ENCODE measurements at places on chromosomes 2 and 18.

DNA sequence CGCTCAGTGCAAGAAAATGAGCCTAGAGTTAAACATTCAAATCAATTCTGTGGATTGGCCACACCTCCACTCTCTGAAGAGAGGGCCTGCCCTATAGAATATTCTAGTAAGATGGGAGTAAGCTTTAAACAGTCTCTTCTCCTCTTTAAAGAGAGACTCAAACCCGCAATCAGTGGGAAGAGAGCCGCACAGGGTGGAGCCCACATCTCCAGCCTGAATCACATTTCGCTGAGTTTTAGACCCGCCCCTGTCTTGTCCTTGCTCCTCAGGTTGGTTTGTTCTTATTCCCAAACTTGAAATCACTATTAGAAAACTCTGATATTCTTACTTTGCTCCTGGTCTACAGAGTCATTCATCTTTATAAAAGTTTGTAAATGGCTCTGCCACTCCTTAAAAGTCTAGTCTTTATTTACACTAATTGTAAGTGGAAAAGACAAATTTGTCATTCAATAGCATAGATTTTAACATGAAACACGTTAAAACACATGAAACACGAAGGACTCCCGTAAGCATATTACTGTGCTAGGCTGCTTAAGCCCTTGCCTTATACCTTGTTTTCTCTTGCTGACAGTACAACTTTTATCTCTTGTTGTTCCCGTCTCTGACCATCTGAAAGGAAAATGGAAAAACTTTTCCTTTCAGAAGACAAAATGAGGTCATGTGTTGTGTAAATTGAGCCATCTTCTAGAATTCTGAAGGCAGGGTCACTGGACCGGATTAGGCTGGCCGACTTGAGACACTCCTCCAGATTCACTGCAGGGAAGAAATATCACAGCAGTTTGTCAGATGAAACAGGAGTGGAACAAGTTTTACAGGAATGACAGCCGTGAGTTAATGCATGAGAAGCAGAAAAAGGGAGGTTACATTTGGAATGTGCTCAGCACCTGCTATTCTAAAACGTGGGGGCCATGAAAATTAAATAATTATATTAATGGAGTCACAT lies 5.6 kb downstream of the DSC1 start:
- DNase-seq, result peak; percentile 23

GRCh38 chr18:23106575-23106974 lies 28.7 kb upstream of the CABLES1 start:
- DNase-seq, result peak; percentile 61

DNA sequence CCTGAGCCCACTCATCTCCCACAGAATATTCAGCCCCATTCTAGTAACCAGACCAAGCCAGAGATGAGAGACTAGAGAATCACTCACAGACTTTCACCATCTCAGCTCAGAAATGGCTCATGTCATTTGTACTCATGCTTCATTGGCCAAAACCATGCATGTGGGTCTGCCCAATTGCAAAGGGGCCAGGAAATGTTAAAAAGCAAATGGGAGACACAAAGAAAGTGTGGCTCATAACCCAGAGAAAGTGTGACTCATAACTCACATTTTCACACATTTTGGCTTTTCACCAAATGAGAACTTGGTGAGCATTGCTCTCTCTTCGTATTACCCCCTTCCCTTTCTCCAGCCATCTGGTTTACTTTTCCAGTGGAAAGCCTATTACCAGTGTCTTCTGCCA lies 66.2 kb downstream of the MDH1 start:
- no peak for DNase-seq

DNA sequence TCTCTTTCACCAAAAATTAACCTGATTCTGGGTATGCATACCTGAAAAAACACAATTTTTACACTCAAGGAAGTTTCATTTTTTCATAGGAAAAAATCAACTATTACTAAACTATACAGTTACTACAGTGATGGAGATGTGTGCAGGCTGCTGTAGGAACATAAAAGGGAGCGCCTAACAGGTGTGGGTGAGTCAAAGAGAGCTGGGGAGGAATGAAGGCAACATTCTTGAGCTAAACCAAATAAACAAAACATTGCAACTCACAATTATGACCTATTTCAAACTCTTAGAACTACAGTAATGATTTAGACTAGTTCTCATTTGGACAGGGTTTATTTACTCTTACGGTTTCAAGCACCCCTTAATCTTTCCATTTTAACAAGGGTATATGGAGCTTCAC lies 13.4 kb upstream of the CLASP1 start:
- no peak for DNase-seq

DNA sequence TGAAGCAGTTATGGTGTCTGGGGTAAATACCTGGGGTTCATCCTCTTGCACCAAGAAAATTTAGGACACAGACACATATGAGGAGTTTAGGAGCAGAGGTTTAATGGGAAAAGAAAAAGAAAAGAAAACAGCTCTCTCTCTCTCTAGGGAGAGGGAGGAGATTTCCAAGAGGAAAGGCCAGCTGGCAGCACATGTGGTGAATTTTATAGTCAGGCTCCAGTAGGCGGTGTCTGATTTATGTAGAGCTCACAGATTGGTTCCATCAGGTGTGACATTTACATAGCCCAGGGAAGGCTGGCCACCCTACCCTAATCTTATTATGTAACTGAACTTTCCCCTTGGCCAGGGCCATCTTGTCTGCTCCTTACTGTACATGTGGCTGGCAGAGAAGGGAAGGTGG lies 297.5 kb upstream of the RGPD4 start:
- no peak for DNase-seq

- no peak for DNase-seq
Observed at GRCh38 chr2:37973615-37974353, 48.7 kb downstream of the RMDN2 start.

DNA sequence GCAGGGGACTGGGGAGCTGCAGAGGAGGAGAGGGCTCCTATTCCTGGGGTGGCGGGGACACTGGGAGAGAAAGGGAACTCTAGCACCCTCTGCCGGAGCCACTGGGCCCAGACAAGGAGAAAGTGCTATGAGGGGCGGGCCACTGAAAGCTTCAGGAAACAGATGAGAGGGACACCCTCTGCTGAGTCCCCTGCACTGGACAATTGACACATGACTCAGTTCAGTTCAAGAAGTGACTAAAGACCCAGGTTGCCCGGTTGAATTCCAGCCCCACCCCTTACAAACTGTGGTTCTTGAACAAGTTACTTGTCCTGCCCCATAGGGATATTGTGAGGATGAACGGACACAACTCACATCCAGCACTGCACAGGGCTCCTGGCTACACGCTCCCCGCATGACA lies 5.0 kb downstream of the RUFY4 start:
- DNase-seq, result no peak

DNA sequence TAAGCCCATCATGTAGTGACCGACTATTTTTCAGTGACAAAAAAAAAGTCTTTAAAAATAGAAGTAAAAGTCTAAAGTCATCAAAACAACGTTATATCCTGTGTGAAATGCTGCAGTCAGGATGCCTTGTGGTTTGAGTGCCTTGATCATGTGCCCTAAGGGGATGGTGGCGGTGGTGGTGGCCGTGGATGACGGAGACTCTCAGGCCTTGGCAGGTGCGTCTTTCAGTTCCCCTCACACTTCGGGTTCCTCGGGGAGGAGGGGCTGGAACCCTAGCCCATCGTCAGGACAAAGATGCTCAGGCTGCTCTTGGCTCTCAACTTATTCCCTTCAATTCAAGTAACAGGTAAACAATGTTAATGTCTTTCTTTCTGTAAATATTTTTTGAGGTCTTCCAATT lies at the start of gene CD28:
CD28 (plus strand) TSS at position 237 of the 400 bp plus-strand sequence; CDS start at position 295, 58 bp downstream.
- DNase-seq, result no peak

- peak; percentile 46 for DNase-seq
Observed at GRCh38 chr2:209425471-209426071, 1.7 kb downstream of the MAP2 start.

- no peak for DNase-seq
Observed at GRCh38 chr2:239883326-239884050, 141.7 kb downstream of the NDUFA10 start.

GRCh38 chr2:218529990-218530389 lies 38.2 kb downstream of the USP37 start:
- no peak for DNase-seq

- DNase-seq, result no peak
Observed at GRCh38 chr2:169116327-169116726, 47.0 kb downstream of the DHRS9 start.

GRCh38 chr2:11891028-11891427 lies 144.6 kb downstream of the LPIN1 start:
- DNase-seq, result no peak

DNA sequence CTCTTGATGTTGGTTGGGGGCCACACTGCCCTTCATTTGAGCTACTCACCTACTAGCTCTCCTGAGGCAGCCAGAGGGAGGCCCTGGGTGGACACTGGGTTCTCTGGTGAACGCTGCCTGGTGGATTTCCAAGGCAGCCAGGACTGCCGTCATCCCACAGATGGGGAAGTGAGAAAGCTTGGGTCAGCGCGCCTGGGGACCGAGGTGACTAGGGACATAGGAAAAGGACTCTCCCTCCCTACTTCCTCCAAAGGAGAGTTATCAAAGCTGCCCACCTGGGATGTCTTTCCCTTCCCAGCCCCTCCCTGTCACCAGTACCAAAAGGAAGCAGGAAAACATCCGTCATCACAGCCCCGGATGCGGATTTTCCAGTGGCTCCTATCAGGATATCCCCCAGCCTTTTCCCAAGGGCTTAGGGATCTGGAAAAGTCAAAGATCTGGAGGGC lies 3.8 kb upstream of the SEMA4C start:
- DNase-seq, result no peak

GRCh38 chr2:45545943-45546342 lies 65.1 kb downstream of the SRBD1 start:
- no peak for DNase-seq

- DNase-seq, result no peak
Observed at GRCh38 chr2:227025510-227025909, 138.5 kb downstream of the COL4A4 start.

GRCh38 chr2:102057502-102058292 lies 65.9 kb downstream of the IL1R2 start:
- DNase-seq, result no peak

DNA sequence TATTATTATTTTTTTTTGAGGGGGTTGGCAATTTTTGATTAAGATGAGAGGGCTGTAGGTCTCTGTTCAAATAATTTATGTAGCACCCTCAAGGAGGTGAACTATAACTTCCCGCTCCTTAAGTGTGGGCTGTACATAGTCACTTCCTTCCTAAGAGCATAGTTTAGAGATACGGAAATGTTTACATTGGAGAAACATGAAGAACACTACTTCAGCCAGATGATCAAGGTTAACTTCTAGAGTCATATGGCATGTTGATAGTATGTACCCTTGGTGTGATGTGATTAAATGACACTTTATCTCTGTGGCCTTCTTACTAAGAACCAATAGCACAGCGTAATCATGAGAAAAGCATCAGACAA lies 93.7 kb downstream of the MIB1 start:
- DNase-seq, result no peak

All from RWPE1 (cell line).